ENCODE measurements at places on chromosomes 11 and 22.

- DNase-seq, result no peak
These were observed 10.1 kb downstream of the ZBTB44 start for GRCh38 chr11:130304651-130305050.

DNA sequence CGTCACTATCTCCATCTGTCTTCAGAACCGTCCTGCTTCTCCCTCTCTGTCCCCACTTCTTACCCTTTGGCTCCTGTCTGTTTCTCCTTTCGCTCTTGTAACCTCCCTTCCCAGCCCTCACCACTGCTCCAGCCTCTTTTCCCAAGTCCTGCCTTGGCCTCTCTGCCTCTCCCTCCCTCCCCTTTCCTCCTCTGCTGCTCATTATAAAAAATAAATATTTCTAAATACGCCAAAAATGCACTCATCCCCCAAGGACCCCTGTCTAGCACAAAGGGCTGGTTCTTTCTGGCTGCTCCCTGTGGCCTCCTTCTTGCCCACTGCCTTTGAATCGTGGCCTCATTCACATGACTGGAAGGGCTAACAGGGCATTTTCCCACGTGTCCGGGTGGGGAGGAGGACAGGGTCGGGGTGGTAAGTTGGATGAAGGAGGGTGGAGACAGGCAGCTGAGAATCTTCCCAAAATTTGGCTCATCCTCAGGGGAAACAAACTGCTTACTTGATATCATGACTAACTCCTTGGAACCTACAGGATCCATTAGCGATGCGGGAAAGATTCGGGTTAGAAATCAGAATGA, 26.4 kb upstream of the OAF start:
- no peak for DNase-seq

- DNase-seq, result no peak
These were observed 1.2 kb upstream of the PDE3B start for GRCh38 chr11:14642453-14642852.

- no peak for DNase-seq
These were observed 87.2 kb downstream of the WNT7B start for GRCh38 chr22:45889539-45890350.

DNA sequence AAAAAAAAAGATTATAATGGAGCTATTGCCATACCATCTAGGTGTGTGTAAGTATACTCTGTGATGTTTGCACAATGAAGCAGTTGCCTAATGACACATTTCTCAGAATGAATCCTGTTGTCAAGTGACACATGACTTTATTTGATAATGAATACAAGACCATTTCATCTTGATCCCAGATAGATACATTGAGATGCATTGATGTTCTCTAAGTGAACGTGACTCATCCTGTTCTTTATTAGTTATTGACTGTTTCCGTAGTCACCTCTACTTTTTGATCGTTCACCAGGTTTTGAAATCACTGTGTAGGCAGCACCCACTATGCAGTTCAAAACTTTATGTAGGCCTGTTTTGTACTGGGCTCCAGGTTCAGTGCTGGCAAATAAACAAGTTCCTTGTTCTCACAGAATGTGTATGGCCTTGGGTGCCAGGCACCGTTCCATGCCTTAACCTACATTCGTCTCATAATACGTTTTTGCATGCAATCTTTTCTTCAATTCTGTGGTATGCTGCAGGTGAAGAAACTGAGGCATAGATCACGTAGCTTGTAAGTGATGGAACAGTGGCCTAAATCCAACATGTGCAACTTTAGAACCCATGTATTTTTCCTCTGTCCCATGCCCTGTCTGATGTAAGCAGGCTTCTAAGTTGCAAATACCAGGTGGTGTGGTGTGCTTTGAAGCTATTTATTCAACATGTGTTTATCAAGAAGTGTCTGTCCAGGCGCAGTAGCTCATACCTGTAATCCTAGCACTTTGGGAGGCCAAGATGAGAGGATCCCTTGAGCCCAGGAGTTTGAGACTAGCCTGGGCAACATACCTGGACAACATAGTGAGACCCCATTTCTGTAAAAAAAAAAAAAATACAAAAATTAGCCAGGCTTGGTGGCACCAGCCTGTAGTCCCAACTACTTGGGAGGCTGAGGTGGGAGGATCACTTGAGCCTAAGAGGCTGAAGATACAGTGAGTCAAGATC, 10.4 kb downstream of the SREBF2 start:
- DNase-seq, result no peak

- DNase-seq, result no peak
These were observed 501 bp downstream of the CD151 start for GRCh38 chr11:833114-833791.

DNA sequence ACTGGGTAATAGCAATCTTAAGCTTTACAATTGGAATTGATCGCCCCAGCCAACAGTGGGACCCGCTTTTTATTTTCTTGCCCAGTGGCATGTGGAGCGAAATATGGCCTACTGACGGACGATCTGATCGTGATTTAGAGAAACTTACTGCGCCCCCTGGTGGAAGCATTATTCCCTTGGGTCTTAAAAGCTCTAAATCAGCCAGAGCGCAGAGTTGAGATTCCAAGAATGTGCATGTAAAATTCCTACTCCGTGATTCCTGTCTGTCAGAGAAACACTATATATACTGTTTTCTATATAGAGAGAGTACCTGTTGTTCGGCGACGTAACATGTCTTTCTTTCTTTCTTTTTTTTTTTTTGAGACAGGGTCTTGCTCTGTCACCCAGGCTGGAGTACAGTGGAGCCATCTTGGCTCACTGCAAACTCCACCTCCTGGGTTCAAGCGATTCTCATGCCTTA, 3.7 kb upstream of the DPF2 start:
- peak; percentile 68 for DNase-seq

DNA sequence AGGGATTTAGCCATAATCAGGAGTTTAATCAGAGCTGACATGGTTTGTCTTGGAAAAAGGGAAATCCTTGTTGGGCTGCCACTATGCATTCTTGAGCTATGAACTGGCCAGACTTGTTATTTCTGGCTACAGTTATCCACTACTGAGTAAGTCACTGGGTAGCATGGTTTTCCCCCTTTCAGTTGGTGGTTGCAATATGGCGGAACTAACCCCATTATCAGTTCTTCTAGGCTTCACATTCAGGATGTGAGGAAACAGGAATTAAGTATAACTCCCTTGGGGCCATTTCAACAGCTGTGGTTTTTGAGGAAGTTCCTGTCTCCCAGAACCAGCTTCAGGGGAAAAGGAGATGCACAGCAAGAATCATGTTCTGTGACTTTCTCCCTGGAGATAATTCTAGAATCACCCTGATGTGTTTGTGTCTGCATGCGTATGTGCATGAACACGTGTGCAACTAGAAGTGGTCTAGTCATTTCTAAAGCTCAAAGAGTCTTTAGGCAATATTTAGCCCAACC, 103.0 kb upstream of the CD44 start:
- DNase-seq, result no peak

- DNase-seq, result no peak
These were observed 82.9 kb upstream of the TBCEL start for GRCh38 chr11:120941000-120941399.

DNA sequence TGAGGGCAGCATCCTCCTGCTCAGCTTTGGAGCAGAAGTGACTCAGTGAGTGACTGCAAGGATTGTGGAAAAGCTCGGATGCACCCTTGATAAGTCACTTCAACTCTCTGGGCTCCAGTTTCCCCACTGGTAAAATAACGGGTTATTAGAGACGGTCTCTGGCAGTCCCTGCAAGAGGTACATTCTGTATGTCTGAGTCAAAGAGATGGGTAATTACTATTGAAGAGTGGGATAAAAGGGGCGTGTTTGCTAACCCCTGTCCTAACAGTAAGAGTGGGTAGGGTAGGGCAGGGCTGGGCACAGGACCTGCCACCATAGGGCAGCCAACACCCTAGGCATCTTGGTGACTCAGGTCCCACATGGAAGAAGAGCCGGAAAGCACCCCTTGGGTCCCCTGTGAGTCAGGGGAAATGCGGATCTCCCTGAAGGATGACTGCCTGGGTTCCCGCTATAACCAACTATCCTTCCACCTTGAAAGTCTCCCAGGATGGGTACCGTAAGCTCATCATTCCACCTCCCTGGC, 7.3 kb upstream of the AHNAK start:
- DNase-seq, result no peak

- no peak for DNase-seq
These were observed 8.5 kb upstream of the ZNRF3 start for GRCh38 chr22:28874811-28875320.

GRCh38 chr11:22778642-22779041, 51.0 kb downstream of the SVIP start:
- no peak for DNase-seq

DNA sequence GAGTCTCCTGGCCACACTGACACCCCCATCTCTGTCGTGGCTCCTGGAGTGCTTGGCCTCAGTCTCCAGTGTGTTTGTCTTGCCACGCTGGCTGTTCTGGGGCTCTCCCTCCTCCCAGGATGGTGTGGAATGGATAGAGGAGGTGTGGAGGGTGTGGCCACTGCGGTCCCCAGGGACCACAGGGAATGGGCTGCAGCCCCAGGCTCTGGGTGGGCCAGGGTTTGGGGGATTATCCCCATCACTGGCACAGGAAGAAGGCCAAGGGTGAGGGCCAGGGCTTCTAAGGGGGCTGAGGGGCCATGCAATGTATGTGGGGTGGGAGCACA, 8.1 kb downstream of the GNAZ start:
- DNase-seq, result no peak

DNA sequence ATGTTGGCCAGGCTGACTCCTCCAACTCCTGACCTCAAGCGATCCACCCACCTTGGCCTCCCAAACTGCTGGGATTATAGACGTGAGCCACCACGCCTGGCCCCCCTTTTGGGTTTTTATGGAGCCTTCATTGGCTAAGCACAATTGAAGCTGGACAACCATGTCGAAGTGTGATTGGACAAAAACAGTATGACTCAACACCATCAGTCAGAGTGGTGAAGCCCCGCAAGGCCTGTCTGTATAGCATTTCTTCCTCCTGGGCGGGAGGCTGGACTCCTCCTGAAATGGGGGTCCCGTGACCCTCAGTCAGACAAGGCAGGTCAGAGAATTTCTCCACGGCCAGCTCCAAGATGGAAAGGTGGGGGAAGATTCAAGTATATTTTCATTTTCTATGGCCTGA, 3.1 kb upstream of the PARVB start:
- DNase-seq, result no peak

GRCh38 chr11:2686360-2687222, 13.2 kb downstream of the KCNQ1OT1 start:
- DNase-seq, result no peak

DNA sequence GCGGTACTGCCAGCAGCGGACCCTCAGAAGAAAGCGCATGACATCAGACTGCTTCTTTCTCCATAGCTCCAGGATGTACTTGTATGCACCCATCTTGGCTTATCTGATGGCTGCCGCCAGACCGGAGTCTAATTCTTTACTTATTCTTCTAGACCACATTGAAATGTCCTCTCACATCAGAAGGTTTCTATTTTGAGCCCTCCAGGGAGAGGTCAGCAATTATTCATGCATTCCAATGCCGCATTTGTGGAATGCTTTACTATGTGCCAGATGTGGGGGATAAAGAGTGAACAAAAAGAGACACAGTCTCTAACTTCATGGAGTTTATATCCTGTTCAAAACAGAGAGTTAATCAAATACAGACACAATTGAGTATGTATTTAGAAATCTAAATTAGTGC, 230.1 kb downstream of the MIAT start:
- no peak for DNase-seq

- no peak for DNase-seq
These were observed 5.9 kb downstream of the ASCL2 start for GRCh38 chr11:2264366-2265053.

DNA sequence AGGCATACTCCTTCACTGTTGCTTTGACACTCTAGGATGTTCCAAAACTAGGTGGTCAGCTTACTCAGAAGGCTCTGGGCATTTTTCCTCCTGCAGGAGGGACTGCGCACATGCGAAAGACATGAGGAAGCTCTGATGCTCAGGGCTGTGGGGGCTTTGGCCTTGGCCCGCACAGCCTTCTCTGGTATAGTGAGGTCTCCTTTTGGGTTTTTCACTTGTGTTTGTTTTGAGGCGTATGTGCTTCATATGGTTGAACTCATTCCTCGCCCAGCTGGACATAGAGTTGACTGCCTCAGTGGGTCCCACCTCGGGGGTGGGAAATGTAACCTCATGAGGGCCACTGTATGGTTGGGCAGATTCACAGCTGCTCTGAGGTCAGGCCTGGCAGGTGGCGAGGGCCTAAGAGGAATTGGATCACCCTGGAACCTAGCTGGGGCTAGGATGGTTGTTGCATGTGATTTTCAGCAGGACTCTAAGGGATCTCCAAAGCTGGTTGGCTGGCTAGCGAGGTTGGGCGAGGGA, 63.7 kb downstream of the PTPRJ start:
- no peak for DNase-seq

GRCh38 chr22:45082795-45083194, 73.0 kb upstream of the PHF21B start:
- no peak for DNase-seq

DNA sequence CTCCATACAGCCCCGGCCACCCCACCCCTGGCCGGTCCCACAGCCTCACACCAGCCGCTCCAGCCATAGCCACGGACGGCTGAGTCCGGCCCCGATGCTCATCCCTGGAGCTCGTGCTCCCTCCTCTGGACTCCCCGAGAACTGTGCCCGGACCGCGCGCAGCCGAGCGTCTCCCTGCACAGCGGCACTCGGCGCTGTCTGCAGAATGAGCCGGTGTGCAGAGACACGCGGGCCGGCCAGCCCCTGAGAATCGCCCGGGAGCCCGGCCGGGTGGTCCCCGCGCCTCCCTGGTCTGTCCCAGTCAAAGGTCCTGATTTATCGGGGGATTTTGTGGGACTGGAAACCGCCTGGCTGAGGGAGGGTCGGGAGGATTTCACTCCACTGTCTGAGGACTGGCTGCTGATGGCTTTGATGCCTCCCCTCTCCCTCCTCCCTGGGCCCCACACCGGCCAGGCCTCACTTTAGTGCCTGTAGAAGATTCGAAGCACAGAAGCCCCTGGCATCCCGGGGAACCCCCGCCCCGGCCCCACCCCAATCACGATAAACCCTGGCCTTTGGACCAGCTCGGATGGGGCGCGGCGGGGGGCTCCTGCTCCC, 102.7 kb downstream of the BRD1 start:
- peak; percentile 48 for DNase-seq

GRCh38 chr11:128879817-128880216, 11.3 kb upstream of the KCNJ5 start:
- no peak for DNase-seq

- DNase-seq, result no peak
These were observed 14.4 kb upstream of the SERPINH1 start for GRCh38 chr11:75547617-75548058.

All from activated T-helper 1 cell treated with anti-CD3 and anti-CD28 coated beads, Interleukin-2, amount 50 U/mL, for 16 hours (primary cell).